ENCODE measurements at places on chromosomes 7 and 10.
A peak's percentile ranks its signal among the peaks of the same experiment; 100 is the strongest.

- no peak for DNase-seq
These were observed 125.7 kb upstream of the CXCL12 start for GRCh38 chr10:44510379-44511115.

GRCh38 chr10:99370993-99371392 lies 41.8 kb downstream of the CNNM1 start:
- no peak for DNase-seq

- DNase-seq, result no peak
These were observed 13.5 kb downstream of the CREM start for GRCh38 chr10:35140126-35140525.

DNA sequence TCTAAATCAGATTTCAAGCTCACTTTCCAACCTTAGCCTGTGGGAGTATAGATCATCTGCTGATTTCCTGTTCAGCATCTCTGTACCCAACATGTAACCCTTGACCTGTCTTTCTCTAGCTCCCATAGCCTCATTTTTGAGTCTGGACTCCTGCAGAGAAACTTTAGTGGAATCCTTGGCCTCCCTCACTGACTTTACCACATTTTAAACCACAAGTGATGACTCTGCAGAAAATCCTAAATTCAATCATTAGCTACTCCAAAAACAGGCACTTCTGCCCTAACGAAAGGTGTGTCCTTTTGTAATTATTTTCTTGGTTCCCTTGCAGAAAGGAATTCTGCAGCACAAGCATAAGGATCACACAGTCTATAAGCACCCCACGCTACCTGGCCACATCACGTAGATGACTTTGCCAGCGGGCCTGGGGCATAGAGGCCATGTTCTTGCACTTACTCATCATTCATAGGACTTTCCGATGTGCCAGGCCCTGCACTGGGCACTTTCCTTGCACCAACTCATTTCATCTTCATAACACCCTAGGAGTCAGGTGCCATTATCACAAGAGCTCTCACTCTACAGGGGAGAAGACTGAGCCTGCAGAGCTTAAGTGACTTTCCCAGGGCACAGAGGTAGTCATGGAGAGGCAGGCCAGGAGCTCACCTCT lies 57.2 kb upstream of the OPALIN start:
- DNase-seq, result no peak

DNA sequence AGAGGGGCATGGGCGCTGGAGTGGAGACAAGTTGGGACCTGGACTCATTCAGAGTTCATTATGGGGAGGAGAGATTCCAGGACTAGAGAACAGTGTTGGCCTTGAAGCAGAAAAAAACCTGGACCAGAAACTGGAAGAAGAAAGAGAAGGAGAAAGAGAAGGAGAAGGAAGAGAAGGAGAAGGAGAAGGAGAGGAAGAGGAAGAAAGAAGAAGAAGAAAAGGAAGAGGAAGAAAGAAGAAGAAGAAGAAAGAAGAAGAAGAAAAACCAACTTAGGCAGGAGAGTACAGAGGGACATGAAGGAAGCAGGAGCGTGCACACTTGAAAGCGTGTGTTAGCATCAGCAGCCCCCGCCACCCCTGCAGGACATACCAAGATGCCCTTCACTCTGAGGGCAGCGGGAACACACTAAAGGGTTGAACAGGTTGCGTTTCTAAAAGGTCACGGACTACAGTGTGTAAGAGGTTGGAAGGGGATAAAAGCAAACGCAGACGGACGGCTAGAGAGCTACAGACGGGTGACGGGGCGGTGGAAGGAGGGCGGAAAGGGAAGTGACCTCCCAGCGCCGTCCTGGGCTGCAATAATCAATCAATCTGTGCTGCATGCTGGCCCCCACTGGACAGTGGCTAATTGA lies 95.3 kb downstream of the SEC61G start:
- DNase-seq, result no peak

DNA sequence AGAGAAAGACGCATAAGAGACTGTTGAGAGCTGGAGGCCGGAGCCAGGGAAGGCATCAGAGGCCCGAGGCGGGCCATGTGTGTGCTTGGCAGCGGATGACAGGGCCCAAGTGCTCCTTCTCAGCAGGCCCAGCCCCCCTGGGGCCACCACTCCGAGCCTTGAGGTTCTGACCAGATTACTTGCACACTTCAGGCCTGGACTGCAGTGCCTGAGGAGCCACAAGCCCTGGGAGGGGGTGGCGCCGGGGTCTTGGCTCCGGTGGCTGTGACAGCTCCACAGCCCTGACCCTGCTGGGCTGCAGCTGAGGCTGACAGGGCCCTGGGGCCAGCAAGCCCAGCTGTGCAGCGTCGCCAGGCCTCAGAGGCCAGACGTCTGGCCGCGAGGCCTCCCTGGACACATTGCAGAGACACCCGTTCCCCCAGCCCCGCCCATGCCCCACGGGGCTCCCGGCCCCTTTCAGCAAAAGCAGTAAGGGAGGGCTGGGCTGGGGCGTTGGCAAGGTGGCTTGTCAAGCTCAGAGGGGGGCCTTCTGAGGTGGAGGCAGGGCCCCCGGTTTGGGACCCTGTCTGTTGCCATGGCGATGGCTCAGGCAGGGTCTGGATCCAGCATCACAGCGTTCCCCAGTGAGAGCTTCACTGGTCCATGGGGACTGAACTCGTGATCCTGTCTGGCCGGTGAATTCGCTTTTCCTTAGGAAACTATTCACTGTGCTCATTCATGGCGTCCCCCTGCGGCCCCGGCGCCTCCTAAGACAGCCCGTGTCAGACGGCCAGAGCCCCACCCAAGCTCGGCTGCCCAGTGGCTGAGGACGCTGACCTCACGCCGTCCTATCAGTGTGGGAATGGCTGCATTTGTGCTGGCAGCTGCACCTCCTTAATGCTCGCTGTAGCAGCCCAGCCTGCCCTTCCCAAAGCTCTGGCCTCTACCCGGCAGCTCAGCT lies 5.7 kb downstream of the ELN start:
- DNase-seq, result no peak

DNA sequence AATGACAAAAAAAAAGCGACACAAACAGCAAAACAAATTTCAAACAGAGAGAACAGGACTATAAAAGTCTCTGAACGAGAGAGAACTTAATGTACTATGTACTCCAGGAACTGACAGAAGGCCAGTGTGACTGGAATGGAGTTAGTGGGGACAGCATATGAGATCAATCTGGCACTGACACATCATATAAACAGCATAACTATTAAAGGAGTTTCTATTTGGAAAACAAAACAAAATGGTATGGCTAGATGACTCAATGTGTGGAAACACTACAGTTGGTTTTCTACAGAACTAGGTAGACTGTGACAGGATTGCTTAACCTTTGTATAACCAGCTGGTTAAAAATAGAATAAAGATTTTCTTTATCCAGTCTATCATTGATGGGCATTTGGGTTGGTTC lies 232.9 kb upstream of the KAT6B start:
- peak; percentile 32 for DNase-seq

DNA sequence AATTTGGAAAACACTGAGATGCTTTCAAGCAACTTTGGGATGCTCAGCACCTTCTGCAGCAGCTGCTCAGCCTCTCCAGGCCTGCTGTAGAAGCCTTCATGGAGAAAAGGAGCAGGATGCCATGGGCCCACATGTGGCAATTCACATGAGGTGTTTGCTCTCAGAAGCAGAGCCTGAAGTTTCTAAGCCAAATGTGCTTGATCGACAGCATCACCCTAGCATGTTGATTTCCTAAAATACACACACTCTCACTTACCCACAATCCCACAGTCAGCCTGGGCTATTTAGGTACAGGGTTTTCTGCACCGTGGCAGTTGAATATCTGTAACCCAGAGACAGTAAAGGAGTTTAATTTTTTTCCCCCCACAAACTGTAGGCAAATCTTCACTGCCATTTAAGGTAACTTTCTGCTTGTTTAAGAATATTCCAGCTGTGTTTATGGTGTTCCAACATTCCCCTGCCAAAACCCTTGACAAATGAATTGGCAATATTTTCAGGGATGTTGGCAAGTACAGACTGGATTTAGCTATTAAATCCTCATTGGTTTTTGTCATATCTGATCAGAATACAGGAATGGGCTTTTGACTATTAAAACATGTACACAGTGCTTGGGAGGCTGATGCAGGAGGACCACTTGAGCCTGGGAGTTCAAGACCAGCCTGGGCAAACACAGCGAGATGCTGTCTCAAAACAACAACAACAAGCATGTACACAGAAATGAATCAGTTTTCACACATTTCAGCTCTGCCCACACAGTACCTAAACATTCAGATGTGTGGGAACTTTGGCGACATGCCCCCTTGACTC lies 244.2 kb downstream of the CELF2 start:
- no peak for DNase-seq

GRCh38 chr10:58465629-58466028 lies 47.0 kb upstream of the BICC1 start:
- no peak for DNase-seq

GRCh38 chr7:69728304-69728703 lies 130.0 kb downstream of the AUTS2 start:
- no peak for DNase-seq

GRCh38 chr10:31204090-31204489 lies 114.9 kb upstream of the ZEB1 start:
- DNase-seq, result no peak

DNA sequence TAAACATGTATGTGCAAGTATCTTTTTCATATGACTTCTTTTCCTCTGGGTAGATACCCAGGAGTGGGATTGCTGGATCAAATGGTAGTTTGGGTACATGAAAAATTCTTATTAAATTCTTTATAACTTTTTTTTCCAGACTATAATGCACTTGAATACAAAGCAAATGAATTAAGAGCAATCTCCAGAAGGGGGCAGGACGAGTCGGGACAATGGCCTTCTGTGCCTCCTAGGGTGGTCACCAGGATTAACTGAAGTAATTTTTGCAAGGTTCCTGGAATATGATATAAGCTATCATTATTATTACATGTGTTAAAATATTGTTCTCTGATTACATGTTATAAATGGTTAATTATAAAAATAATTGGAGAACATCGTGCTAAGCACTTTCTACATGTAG lies 127.2 kb downstream of the PPP1R17 start:
- no peak for DNase-seq

GRCh38 chr7:142711196-142711595 lies 38.1 kb upstream of the PRSS1 start:
- DNase-seq, result no peak

GRCh38 chr7:6160191-6160623 lies 112.2 kb downstream of the CYTH3 start:
- DNase-seq, result peak; percentile 26

DNA sequence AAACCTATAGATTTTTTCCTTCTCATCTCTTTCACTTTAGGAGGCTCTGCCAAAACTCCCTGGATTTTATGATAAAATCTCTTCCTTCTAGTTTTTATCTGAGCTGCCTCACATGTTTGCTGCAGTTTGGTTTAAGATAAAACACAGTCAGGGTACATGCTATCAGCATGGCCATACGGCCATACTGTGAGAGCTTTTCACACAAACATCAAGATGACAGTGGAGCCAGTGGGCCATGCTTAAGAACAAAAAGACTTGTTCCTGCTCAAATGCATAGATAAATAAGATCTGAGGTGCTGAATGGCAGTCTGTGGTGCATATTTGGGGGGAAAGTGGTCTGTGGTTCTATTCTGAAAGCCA lies 91.0 kb downstream of the ELMO1 start:
- DNase-seq, result no peak

GRCh38 chr7:66758950-66759628 lies 18.6 kb downstream of the RABGEF1 start:
- no peak for DNase-seq

DNA sequence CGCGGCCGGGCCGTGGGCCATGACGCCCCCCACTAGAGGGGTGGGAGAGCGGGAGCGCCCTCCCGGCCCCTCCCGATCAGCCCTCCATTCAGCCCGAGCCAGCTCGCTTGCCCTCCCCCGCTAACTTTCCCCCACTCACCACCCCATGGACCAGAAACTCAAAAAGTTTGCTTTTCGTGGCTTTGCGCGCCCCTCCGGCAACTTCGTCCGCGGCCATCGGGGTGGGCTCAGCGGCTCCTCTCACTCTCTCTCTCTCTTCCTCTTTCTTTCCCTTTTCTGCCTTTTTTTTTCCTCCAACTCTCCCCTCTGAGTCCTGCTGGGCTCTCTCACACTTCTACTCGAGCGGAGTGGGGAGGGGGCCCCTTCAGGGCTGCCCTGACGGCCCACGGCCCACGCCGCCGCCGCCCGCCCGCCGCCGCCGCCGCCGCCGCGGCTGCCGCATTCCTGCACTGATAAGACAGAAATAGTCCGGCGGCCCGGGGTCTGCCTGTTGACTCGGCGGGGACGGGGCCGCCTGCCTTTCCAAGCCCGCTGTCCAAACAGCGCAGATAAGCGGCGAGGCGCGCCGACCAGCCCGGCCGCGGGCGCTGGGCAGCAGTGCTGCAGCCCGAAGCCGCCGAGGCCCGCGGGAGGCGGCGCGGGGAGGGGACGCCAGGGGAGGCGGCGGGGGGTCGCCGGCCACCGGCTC lies at the start of gene SMARCD3:
Gene SMARCD3 (minus strand): TSS at position 349 of the 688 bp plus-strand sequence. CDS start 132 bp downstream, at position 217.
- no peak for DNase-seq

DNA sequence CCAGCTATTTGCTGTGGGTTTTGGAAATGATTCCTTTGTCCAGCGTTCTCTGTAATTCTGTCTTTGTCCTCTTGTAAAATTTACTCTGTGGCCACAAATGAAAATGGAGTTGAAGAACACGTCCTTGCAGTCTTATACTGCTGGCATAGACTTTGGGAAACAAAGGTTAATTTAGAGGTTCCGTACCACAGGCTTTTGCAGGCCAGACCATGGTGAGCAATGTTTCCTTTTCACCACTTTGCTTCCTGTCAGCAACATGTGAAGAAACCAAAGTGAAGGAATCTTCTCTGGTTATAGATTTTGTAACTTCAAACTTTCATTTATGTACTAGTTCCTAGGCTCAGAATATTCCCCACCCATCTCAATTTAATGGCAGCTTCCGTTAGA lies 488.5 kb downstream of the MDFIC start:
- DNase-seq, result no peak

GRCh38 chr7:45080265-45080957 lies 8.4 kb downstream of the NACAD start:
- DNase-seq, result no peak

DNA sequence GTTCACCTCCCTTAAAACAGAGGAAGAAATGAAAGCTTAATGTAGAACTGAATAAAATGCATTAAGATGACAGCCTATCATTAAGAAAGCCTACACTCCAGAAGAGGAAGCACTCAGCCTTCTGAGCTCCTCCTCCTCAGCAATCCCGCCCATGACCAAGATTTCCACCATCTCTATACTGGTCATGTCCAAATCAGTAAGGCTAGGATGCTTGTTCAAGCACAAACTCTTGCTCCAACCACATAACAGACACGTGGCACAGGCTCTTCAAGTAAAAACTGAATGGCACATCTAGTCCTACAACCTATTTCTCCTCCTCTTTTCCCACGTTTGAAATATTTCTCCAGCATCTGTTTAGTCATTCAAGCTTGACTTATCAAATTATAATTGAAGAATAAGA lies 454.1 kb downstream of the PARD3 start:
- no peak for DNase-seq

DNA sequence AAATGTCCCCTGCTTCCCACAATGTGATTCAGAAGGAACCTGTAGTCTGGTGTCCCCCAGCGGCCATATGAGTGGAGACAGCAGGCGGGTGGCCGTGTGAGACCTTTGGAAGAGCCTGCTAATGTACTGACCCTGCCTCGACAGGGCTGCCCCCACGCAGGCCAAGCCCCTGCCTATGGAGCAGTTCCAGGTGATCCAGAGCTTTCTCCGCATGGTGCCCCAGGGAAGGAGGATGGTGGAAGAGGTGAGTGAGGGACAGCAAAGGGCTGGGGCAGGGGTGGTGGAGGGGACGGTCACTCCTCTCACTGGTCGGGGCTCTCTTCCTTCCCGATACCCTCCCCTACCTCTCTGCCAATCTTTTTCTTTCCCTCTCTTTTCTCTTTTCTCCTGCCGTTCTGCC lies 55.7 kb downstream of the PALD1 start:
- no peak for DNase-seq

Data from HFF-Myc (cell line).